AG09319 (cell line): ENCODE measurements at places on chromosomes 3 and 15.

DNA sequence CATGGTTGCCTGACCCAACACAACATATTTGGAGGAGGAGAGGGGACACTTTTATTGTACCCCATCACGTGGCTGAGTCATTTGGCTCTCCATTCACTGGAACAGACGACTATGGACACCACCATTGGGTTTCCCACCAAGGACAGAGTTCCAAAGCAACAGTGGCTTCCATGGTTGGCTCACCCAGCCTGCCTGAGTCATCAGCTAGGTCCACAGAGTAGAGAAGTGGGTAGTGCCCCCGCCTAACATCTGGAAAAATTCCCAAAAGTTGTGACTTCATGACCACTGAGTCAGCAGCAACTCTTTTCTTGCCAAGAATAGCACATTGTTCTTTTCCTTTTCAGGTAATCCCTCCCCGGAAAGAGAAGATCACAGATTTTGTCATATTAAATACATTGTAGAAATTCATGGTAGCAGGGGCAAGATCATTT lies 3.0 kb upstream of the PPP1R2 start:
- DNase-seq, result peak; percentile 52

DNA sequence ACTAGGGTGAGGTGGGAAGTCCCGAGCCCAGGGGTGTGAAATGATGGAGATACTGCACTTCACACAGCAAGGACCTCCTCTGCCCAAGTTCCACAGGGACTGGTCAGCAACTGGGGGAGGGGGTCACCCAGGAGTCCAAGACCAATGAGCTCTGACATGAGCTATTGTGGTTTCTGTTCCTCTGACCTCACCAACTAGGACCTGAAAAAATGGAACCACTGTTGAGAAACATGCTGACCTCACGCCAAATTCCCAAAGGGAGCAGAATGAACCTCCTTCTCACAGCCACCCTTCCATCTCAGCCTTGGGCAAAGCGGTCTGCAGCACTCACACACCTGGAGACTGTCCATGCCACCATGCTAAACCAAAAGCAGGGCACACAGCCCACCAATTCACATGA lies 69.3 kb downstream of the LRIG1 start:
- DNase-seq, result no peak

GRCh38 chr3:141372656-141373055 lies 4.4 kb downstream of the ZBTB38 start:
- no peak for DNase-seq

DNA sequence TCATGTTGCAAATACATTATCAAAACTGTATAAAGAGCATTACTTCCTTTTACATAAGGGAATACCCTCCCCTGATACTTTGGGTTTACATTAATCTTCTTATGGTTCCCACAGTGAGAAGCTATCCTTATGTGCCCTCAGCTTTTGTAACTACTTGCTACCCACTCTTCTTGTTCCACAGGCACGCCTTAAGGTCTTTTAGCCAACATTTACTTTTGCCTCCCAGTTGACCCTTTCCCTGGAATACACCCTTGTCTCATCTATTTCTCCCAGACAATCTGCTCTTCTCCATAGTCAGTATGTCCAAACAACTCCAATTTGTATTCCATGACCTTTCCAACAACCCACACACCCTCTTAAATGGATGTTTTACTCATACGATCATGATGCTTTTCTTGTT lies 116.8 kb upstream of the COL8A1 start:
- DNase-seq, result no peak

DNA sequence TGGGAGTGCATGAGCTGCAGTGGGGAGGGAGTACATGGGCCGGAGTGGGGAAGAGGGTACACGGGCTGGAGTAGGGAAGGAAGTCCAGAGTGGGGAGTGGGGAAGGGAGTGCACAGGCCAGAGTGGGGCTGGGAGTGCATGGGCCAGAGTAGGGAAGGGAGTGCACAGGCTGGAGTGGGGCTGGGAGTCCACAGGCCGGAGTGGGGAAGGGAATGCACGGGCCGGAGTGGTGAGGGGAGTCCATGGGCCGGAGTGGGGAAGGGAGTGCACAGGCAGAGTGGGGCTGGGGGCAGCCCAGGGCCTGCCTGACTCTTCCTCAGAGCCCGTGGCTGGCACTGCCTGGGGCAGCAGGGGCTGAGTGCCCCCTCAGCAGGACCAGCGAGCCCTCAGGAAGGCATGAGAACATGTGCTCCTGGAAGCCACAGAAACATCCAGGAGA lies 40.7 kb downstream of the KLF15 start:
- no peak for DNase-seq

DNA sequence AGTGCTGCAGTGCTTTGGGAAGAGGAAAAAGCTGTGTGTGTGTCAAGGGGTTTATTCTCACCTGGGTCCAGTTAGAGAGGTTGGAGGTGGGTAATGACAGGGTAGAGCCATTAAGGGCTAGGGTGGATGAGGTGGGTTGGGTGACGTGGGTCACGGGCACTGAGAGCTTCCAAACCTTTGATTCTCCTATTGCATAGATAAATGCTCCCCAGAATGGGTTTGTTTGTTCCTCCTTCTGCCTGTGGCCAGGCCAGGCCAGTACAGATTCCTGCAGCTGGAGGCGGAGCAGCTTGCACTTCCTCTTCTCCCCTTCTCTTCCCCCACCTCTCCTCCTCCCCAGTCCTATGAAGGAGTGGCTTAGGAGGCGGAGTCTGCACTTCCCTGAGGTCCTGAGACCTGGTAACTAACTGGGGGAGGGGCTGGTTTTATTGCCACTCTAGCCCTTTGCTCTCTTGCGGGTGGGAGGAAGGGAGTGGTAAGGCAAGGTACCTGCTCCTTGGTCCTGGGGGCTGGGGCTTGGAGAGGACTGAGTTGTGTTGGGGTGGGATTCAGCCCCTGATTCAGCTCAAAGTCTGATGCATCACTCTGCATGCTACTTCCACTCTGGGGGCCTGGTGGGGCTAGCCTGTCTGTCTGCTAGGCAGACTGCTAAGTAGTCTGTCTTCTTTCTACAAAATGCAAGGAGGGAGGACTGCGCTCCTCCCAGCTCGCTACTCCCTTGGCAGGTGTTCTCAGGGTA lies 3.5 kb downstream of the SPINT1 start:
- no peak for DNase-seq

- no peak for DNase-seq
These were observed 138.9 kb downstream of the IGF1R start for GRCh38 chr15:98787194-98787593.

DNA sequence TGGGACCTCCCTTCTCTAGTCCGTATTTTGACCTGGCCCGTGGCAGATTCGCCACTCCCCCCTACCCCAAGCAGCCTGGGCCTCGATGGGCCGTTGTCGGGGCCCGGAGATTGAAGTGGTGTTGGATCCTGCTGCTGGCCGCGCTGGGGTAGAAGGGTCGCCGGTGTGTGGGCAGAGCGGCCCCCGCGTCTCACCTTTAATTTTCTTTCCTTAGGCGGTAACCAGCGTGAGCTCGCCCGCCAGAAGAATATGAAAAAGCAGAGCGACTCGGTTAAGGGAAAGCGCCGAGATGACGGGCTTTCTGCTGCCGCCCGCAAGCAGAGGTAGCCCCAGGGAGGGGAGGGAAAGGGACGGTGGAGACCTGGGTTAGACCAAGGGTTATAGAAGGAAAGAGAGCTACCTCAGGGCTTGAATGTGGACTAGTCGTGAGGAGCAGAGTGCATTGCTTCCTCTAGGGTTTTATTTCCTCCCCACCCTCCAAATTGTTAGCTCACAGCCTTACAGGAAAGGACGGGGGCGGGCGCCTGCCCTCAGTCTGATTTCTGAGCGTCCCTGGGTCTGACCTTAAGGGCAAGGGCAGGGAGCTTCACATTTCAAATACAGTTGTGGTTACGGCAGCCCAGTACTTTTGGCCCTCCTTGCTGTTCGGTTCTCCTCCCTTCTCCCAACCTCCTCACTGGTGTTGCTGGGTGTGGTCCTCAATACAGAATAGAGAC lies 799 bp downstream of the SERF2 start:
- DNase-seq, result no peak

GRCh38 chr3:52890735-52891134 lies 6.6 kb downstream of the STIMATE start:
- no peak for DNase-seq

GRCh38 chr3:171380711-171381425 lies 79.3 kb downstream of the TNIK start:
- DNase-seq, result no peak

GRCh38 chr3:22982981-22983587 lies 220.0 kb upstream of the UBE2E2 start:
- no peak for DNase-seq

- no peak for DNase-seq
These were observed at the start of gene TIMP4 for GRCh38 chr3:12158387-12159226. TSS of gene TIMP4 (minus strand) at chr3:12158912. CDS start at chr3:12158840, 72 bp downstream.

DNA sequence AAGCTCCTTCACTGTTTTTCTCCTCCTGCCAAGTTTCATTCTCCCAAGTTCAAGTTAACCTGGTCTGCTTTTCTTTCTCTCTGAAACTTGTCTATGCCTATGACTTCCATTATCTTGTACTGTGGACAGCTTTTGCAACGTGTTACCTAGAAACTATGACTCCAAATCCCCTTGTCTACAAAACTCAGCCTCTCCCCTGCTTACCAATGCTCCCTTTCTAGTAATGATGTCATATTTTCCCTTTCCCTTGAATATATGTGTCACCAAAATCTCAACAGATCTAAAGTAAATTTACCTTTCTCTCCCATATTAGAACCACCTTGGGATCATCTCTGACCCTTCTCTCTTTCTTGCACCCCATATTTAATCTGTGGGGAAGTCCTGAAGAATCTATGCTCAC lies 10.5 kb upstream of the ABHD2 start:
- no peak for DNase-seq

DNA sequence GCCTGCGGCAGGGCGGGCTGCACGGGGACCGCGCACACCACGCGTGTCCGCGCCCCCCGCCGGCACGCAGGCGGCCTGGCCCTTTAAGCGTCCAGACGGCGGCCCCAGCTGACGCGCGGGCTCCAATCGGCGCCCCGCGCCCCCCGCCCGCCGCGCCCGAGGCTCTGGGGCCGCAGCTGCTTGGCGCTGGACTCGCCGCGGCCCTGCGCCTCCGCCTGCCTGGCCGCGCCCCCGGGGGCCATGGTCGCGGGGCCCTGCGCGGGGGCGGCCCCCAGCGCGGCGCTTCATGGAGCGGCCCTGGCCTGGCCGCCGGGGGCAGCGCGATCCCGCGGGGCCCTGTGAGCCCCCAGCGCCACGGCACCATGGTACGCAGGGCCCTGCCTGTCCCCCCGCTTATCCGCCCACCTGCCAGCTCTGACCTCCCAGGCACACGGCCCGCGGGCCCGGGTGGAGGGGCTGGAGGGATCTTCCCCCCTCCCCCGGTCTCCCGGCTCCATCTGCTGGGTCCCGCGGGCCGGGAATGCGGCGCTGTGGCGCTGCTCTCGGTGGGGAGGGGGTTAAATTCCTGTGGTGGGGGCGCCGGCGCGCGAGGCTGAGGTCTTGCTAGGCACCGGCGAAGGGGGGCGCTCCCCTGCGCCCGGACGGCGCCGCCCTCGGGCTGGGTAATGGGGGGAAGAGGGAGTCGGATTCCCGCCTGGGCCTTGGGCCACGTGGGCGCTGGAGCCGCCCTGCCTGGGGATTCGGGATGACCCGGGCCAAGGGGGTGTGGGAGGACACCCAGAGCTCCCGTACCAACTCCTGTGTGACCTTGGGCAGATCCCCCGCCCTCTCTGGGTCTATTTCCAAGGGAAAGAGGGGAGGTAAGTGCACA lies 1.1 kb downstream of the ZBTB47 start:
- no peak for DNase-seq

GRCh38 chr3:183815951-183816475 lies 9.4 kb downstream of the MAP6D1 start:
- no peak for DNase-seq

DNA sequence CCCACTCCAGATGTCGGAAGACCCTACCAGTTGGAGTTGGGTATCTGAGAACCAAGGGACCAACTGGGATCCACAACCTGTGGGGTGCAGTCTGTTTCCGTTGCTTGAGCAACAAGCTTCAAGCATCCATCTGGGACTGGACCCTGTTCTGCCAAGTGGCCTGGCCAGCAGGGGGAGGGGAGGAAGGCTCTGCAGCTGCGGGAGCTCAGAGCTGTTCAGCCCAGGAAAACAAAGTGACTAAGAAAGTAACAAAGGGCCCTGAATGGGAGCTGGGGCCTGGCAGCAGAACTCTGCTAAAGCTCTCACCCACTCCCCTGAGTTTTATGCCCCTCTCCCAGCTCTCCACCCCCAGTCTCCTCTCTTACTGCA lies 2.7 kb downstream of the TYRO3 start:
- DNase-seq, result no peak

- DNase-seq, result no peak
These were observed 218.7 kb upstream of the MDFIC2 start for GRCh38 chr3:70531063-70531657.

DNA sequence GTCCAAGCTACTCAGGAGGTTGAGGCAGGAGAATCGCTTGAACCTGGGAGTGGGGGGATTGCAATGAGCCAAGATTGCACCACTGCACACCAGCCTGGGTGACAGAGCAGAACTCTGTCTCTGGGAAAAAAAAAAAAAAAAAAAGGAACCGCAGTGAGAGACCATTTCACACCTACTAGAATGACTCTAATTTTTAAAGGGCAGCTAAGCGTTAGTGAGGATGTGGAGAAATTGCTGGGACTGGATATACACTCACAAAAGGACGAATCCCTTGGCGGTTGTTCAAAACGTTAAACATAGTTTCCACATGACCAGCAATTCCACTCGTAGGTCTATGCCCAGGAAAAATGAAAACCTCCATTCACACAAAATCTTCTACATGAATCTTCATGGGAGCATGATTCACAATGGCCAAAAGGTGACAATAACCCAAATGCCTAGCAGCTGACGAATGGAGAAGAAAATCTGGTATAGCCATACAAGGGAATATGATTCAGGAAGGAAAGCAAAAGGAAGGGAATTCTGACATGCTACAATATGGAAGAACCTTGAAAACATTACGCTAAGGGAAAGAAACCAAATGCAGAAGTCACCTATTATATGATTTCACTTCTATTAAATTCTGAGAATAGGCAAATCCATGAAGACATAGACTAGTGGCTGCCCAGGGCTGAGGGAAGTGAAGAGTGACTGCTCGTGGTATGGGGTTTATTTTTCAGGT lies 127.0 kb downstream of the CHSY1 start:
- DNase-seq, result peak; percentile 36

DNA sequence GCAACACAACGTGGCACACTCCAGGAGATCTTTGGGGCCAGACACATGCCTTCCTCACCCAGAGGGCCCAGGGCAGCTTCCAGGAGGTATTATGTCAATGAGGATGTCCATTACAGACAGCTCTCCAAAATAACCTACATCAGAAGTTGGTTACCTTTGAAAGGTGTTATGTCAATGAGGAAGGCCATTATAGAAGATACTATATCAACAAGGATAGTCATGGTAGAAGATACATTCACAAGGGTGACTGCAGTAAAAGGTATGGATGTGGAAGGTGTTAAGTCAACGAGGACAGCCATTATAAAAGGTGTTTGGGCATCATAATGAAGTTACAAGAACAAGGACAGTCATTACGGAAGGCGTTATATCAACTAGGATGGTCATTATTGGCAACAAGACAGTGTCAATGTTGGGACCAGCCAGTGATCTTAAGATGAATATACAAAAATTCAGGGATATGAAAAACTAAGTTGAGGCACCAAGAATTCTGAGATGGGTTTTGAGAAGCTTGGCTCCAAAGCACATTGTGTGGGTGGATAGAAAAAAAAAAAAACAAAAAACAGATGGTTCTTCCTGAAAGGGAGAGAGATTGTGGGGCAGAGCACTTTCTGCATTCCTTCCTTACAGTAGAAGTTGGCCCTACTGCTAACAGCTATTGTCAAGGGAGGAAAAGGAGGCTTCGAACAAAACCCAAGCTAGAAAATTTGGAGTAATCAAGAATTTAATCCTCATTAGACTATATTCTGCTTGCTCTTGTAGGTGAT lies 11.2 kb downstream of the CDCP1 start:
- no peak for DNase-seq
